ENCODE measurements at places on chromosomes 1 and 21.

DNA sequence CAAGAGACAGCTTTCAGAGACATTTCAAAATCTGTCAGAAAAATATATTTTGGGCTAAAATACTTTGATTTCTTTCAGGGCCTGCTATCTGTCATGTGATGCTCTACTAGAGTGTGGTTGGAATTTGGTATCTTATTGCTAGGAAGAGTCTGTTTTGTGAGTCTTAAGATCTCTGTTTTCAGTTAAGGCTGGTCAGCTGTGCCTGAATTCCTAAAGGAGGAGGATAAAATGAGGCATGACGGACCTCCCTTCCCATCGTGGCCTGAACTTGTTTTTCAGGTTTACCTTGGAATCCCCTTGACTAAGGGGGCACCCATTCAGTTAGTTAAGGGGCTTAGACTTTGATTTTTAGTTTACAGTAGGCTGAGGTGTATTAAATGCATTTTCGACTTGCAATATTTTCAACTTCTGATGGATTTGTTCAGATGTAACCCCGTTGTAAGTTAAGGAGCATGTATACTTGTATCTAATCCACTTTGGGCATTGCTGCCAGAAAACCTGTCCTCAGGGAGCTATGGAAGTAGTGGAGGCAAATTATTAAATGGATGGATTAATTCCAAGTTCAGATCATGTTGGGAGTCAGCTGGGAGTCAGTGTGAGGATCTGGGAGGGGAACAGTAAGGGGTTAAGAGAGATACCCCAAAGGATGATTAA is 18.3 kb downstream of the CAPN2 start:
- no peak for DNase-seq

GRCh38 chr1:221711656-221712055 is 30.2 kb downstream of the DUSP10 start:
- no peak for DNase-seq

DNA sequence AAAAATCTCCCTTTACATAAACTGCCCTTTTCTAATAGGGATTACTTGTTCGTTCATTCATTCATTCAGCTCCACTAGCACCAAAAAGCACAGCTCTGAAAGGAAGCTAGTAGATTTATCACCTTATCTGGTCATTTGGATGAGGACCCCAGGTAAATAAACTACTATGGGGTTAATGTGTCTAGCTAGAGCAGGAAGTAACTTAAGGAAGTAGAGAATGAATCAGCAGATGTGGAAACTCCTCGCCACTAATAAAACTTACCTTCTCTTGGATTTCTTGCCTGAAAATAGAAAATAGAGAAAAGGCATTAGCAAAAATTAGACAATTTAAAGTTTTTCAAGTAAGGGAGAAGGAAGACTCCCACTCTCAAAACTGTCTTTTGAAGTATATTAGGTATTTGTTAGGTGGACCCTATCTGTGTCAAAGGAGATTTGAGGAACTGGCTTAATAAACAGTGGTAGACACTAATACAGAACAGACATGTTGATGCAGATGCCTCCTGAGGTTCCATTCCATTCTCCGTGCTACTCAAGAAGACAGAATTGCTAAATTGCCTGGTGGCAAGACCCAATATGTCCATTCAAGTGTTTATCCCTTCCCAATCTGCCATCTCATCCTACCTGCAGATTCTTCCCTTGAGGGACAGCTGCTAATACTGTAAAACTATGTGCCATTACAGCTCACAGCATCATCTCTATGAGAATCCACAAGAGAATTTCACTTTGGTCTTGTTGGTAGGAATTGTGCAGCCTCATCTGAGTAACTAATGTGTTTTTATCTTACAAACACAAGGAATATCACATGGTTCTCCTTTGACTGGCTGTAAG is 14.9 kb downstream of the SELL start:
- DNase-seq = no peak

- no peak for DNase-seq
Measured at GRCh38 chr1:159714529-159714928, at the start of gene CRP. Gene CRP, minus strand, starts transcription at chr1:159714589. Its CDS starts 104 bp downstream, at chr1:159714485.

DNA sequence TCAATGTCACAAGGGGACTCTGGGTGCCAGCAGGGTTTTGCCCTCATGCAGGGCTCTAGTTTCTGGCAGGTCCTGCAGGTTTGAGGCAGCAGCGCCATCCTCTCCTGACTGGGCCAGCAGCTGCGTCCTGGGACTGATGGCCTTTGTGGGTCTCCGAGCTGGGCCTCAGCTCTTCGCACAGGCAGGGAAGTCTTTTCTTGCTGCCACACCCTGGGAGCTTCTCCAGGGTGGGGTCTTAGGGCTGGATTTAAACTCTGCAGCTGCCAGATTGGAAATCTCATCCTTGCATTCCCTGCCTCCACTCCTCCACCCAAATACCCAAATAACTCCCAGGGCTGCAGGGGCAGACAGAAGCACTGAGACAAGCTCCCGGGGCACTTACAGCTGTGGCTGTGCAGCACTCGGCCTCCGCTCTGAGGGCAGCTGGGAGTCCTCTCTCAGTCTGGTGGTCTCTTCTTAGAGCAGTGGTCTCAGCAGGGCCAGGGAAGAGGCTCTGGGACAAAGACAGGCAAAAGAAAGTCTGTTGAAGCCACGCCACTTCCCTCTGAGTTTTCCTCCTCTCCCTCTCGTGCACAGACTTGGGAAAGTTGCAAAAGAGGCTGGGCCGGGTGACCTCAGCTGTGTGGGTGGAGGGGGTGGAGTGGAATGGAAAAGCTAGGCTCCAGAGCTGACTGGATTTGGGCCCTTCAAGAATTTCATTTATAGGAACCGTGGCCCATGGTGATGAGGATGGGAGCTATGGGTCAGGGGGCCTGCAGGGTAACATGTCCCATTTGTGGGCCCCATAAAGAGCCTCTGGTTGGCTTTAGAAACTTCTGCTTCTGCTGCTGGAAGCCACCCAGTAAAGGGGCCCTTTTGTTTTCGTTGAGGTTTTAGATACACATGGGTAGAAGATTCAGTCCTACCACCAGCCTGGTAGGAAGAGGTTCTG is at the start of gene RAB7B:
TSS of gene RAB7B (minus strand) at position 525 of the 931 bp plus-strand sequence. CDS start 9,260 bp downstream, outside the sequence.
- peak; percentile 80 for DNase-seq

DNA sequence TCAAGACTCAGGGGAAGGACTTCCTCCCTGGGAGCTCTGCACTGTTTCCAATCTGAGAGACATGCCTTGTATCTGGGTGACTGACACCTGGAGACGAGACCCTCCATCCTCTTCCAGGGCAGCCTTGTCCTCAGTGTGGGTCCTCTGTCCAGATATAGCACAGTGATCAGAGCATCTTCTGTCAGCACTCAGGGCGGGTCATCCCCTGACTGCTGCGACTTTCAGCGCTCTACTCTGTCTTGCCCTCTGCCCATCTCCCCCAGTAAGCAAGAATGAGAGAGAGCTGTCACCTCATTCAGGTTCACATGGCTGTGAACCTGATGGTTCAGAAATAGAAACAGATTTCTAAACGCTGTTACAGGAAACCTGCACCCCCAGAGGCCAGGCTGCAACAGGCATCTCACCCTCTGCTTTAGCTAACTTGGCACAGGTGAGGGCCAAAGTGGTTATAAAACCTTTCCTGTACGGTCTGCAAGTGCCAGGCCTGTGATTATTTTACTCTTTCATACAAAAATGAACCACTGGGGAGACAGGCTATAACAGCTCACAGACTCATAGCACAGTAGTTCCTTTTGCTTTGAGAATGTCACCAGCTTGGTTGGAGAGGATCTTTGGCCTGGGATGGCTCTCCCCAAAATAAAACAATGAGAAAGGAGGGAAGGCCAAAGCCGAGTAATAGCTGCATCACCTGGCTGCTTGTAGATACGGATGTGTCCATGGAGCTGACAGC is 11.4 kb upstream of the TENT5C start:
- no peak for DNase-seq

GRCh38 chr1:63663873-63664272 is 70.7 kb downstream of the PGM1 start:
- no peak for DNase-seq

DNA sequence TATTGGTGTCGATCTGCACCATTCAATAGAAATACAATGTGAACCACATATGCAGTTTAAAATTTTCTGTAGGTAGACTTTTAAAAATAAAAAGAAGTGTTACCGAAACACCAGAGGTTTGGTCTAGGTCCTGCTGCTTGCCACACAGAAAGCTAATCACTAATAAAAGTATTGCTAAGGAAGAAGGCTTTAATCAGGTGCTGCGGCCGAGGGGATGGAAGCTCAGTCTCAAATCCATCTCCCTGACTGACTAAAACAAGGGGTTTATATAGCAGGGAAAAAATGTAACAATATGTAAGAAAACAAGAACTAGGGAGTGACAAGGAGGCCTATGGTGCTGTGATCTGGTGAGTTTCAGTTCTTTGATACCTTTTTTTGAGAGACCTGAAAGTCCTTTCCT is 99.3 kb downstream of the XPR1 start:
- DNase-seq = no peak

DNA sequence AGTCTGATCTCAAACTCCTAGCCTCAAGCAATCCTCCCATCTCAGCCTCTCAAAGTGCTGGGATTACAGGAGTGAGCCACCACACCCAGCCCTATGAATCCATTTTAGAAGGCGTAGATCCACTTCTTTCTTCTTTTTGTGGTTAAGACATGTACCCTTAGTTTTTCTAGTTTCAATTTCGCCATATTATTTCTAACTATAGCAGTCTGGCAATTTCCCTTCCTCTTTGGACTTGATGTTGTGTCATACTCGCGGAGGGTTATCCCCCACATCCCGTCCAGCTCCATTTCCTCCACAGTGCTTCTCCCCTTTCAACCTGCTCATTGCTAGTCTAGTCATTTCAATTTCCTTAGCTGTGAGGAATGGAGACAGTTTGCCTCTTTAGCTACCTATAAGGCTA is 5.2 kb upstream of the LRRC8D start:
- DNase-seq = no peak

- DNase-seq = no peak
Measured at GRCh38 chr1:232474826-232475225, 155.1 kb downstream of the SIPA1L2 start.

- DNase-seq = no peak
Measured at GRCh38 chr1:200627575-200628222, 7.1 kb upstream of the KIF14 start.

DNA sequence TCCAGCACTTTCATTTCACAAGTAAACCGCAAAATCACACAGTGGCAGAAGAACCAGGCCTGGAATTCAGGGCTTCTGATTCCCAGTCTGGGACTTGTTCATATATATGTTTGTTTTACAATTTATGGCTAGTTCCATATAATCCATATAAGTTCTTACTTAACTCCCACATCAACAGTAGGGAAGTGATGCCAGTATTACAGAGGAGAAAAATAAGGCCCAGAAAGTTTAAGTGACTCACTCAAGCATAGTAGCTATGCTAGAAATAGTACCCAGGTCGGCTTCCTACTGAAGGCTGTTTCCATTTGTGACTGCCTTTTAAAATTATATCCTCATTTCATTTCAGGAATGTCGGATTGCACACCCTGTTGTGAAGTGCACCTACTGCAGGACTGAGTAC is 1.4 kb downstream of the FAM76A start:
- DNase-seq = no peak

DNA sequence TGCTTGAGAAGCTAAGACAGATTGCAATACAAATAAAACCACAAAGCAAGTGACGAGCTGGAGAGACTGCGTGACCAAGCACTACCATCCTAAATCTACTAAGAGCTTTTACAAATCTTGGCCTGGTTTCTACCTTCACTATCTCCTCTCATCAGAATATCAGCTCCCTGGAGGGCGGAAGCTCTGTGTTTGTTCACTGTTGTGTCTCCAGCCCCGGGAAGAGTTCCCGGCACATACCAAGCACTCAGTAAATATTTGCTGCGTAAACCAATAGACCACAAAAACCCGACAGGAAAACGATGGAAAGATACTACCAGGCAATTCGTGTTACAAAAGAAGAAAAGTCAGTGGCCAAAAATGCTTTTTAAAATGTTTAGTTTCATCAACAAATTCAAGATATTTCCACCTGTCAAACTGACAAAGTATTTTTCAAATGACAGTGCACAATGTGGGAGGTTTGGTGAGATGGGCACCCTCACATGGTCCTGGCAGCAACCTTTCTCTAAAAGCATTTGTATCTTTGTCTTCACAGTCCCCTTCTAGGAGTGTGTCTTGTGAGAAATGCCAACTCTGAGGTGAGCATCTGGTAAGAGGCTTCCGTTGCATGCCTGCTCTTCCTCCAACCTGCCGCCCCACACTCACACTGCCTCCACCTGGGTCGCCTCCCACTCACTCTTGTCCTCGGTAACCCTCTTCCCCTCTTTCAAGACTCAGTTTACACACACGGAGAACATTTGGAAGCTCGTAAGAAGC is 34.7 kb downstream of the SLC1A7 start:
- DNase-seq = no peak
